NCI-H1105 (cell line): ENCODE measurements at places on chromosomes 4 and X.

- no peak for DNase-seq
These were observed 134.2 kb downstream of the PTTG2 start for GRCh38 chr4:38094419-38094818.

- DNase-seq = no peak
These were observed 46.3 kb upstream of the HUWE1 start for GRCh38 chrX:53732797-53733196.

DNA sequence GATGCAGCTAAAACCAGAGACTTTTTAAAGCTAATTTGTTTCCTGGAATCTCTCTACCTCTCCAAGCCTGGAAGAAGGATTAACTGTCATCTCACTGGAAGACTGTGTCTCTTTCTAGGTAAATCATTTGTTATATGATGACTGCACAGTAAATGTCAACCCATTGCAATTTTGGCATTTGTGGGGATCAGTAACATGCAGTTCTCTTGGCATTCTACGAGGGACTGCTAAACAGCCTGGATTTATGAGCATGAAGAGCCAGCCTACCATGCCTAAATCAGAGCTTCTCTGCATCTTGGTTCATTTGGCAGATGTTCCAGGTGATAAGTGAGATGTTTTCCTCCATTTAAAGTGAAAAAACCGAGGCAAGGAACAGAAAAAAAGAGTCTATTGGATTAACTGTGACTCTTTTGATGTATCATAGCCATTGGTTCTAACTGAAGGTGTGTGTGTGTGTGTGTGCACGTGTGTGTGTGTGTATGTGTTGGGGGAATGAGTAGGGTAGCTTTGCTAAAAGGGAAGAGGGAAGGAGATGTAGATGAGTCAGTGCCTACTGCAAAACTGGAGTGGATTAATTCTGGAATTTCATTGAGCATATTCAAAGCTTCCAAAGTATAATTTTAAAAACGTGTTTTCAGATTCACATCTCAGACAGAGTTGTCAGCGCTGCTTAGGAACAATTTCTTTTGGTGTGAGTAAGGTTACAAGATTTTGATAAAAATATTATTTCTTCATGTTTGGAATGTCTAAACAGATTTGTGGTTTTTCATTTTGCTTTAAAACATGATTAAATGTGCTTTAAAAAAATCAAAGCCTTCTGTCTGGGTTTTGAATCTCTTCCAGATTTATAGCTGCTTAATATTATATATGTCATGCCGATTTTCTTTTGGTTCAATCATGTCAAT lies 123.2 kb upstream of the LNX1 start:
- DNase-seq = no peak

- no peak for DNase-seq
These were observed 162.0 kb upstream of the WDFY3 start for GRCh38 chr4:85128246-85129204.

DNA sequence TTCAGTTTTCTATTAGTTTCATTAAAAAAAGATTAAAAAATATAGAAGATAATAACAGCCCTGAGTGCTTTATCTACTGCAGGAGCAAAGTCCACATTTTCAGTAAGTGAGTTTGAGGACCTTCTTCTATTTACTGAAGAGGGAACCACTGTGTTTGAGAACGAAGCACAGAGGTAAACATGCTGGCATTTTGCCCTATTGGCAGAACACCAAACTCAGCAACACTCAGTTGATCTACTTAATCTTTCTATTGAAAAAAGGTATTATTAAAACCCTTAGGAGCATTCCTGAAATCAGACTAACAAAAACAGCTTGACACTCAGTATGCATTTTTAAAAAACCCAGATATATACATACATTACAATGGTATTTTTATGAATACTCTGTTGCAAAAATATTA lies 1496.7 kb downstream of the TECRL start:
- peak; percentile 12 for DNase-seq

DNA sequence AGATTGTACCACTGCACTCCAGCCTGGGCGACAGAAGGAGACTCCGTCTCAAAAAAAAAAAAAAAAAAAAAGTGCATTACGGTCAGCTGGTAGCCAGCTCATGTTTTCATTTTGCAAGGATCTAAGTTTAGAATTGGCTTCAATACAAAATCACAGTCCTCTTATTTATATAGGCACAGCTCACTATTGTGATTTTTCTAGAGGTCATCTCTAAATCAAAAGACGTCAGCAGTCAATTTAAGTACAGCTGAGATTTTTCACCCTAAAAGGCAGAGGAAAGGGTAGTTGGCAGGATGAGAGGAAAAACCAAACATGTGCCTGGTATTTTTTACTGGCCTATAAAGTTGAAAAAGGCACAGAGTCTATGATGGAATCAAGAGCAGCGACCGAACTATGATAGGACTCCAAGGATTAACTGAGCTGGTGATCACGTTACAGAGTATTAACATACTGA lies 30.8 kb downstream of the ASB5 start:
- no peak for DNase-seq

DNA sequence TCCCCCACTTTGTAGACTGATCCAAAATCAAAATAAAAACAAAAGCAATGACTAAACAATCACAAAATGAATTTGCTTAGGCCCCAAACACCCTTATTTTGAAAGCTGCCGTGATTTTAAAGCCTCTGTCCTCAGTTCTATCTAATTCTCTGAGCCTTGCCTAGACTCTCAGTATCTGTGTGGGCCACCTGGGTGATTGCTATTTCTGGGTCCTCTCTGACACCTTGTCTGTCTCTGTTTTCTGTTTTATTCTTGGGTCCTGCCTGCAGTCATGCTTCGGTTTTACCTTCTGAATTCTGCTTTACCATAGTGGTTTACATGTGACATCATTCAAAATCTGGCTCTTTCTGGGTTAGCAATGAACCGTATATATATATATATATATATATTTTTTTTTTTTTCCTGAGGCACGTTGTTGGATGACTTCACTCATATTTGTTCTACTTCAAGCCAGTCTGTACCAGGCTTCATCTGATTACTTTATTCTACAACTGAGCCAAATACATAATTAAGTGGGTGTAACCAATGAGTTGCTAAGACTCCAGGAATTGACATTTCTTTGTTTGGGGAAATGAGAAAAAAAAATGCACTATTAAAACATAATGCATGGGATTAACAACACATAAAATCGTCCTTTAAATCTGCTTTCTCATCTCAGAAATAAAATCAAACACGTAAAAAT lies 710.7 kb upstream of the SLIT2 start:
- DNase-seq = no peak

DNA sequence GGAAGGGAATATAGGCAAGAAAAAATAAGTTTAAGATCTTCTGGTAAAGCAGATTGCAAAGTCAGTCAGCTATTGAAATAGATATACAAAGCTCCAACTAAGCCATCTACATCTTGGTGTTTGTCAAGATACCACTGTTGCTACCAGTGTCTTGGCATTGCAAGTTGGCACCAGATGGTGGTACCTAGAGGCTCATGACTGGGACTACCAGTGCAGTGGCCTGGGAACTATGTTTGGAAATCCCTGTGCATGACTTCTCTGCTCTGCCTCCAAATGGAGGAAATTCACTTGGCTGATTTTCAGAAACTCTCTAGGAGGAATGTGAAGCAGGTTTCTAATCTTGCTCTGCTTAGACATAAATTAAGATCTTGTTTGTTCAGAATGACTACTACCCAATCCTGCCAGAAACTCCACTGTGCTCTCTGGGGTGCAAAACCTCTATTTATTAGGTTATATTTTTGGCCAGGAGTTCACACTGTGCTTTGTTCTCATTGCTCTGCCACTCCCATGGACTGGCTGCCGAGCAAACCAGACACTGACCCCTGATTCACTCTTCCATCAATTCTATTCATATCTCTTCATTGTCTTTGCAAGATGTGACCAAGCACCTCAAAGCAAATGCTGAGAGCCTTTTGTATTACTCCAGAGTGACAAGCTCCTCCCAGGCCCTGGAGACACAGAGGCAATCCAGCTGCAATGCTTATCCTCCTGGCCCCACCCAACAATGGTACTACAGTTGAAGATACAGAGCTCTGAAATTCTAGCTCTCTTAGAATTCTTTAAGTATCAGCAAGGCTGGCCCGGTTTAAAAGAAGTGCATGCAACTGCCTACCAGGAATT lies 272.3 kb upstream of the FGF16 start:
- DNase-seq = no peak

GRCh38 chr4:1476140-1476513 lies 69.9 kb upstream of the NKX1-1 start:
- no peak for DNase-seq

GRCh38 chr4:120927801-120928409 lies 5.4 kb upstream of the PRDM5 start:
- DNase-seq = no peak

- no peak for DNase-seq
These were observed 570.4 kb upstream of the DIPK2B start for GRCh38 chrX:45771114-45771513.

GRCh38 chr4:5465956-5466355 lies 242.4 kb downstream of the EVC2 start:
- no peak for DNase-seq

DNA sequence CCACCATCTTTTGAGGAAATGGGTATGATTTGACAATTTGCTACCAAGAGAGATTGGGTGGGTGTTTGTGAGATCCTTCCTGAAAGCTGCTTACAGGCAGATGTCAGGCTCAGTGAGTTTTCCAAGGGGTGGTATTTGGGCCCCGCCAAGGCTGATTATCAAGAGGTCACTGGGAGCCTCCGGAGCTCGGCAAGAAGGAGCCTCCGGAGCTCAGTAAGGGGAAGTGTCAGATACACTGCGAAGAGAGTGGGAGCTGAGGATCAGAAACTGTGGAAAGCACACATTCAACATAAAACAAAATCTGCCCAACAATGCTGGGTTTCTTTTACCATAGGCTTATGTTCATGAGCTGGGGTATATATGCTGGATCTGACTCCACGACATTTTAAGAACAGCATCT lies 714 bp downstream of the RTL3 start:
- no peak for DNase-seq
